ENCODE measurements at places on chromosomes 12 and 14. TPM values are rescaled to one million over a fixed set of nuclear protein-coding genes. Genes with fewer than 3 reads are reported as not detected.

DNA sequence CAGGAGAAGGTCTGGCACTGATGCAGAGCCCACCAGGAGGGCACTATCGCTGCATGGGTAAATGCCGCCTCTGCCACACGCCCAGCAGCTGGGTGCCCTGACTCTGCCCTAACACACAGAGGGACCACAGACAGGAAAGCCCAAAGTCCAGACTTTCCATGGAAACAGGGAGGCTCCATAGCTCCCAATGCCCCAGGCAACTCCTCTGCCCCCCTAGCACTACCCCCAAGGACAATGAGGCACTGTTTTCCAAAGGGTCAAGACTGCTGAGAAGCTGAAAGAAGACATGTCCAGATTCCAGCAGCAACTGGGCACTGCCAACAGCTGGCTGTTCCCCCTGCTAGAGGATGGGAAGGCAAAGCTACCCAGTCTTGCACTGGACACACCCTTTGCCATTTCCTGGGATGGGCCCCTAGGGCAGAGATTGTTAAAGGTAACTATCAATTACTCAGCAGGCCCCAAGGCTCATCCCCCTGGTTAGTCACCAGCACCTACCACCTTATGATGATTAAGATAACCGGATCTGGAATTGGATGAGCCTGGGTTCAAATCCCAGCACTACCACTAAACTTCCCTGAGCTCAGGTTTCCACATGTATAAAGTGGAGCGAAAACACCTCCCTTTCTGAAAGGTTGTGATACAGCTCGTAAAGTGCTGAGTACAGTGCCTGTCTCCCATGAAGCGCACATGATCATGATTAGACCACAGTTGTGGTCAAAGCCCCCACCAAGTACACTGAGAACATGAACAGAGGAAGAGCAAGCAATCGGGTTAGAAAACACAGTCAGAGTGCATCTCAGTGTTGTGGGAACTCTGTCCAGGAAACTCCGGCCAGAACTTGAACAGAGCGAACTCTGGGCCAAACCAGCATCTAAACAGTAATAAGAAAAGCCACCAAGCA is 3.3 kb downstream of the PXN start:
- peaks cover 13% of the 10 kb centered on the region for H3K36me3 ChIP-seq
- H3K4me3 ChIP-seq, result peak overlapping the region; percentile 92
- no peak for DNase-seq
- H3K4me1 ChIP-seq, result peaks cover 59% of the 10 kb centered on the region
- H3K27ac ChIP-seq, result peak overlapping the region; percentile 100
- H3K27me3 ChIP-seq, result no peaks in the 10 kb centered on the region

DNA sequence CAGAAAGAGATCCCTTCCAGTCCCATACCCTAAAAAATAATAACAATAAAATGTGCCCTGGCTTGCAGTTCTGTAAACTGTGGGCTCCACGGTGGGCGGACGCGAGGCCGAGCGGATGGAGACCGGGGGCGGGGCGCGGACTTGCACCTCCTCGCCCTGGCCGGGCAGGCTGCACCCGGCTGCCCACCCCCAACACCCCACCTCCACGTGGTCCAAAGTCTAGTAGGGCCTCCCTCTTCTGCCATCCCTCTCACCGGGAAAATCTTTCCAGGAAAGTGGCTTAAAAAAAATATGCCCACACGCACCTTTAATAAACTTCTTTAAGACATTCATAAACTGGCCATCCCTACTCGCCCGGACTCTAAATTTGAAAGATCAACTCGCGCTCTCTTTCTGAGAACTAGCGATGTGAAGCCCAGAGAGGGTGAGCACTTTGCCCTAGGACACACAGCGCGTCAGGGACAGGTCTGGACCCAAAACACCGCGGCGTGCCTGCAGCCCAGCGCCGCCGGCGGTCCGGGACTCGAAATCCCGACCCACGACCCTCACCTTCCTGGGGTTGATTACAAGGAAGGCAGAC is 1.9 kb upstream of the BCL11B start:
- DNase-seq, result no peak
- peaks cover 2% of the 10 kb centered on the region for H3K4me1 ChIP-seq
- peaks cover 20% of the 10 kb centered on the region for H3K27me3 ChIP-seq
- no peak overlapping the region for H3K27ac ChIP-seq
- peak overlapping the region; percentile 57 for H3K4me3 ChIP-seq
- no peaks in the 10 kb centered on the region for H3K36me3 ChIP-seq

GRCh38 chr12:2393996-2394395 is 341.2 kb downstream of the CACNA1C start:
- DNase-seq, result no peak
- no peak overlapping the region for H3K4me3 ChIP-seq
- H3K27ac ChIP-seq, result no peak overlapping the region
- no peaks in the 10 kb centered on the region for H3K4me1 ChIP-seq
- H3K36me3 ChIP-seq, result no peaks in the 10 kb centered on the region

SERPINA9 gene
- total RNA-seq, result not detected

DNA sequence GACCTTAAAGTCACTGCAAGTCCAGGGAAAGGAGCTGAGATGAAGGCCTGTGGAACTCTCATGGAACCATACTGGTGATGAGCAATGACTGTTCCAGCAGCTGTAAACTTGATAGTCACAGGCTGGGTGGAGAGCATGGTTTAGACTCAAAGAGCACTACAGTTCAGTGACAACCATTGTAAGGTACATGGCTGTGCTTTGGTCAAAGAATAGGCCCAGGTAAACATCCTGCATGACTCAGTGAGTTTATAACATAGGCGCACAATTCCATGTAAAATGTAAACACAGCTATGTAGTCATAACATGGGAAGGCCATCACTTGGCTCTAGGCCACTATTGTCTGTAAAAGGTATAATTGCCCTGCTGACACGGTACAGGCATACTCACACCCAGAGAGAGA is 119.3 kb upstream of the FSCB start:
- H3K4me3 ChIP-seq, result no peak overlapping the region
- no peak overlapping the region for H3K27ac ChIP-seq
- no peaks in the 10 kb centered on the region for H3K4me1 ChIP-seq
- H3K27me3 ChIP-seq, result no peaks in the 10 kb centered on the region

DNA sequence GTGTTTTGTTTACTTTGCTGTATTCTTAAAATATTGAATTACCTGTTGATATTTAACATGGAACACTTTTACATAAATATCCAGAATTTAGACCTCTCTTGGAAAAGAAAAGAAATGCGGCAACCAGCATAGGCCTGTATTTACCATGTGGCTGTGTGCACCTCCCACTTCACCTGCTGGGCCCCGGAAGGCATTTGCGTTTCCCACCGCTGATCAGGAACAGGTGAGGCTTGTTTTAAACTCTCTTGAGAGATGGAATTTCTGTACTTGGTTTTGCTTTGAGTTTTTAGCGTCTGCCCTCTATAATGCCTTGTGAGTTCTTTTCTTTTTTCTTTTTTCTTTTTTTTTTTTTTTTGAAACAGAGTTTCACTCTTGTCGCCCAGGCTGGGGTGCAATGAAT is 124.2 kb downstream of the GLT1D1 start:
- DNase-seq, result no peak
- H3K36me3 ChIP-seq, result no peaks in the 10 kb centered on the region
- H3K4me1 ChIP-seq, result no peaks in the 10 kb centered on the region

AMN gene
- total RNA-seq, result 0.44 TPM

- no peak overlapping the region for H3K27ac ChIP-seq
- DNase-seq, result no peak
- H3K4me3 ChIP-seq, result no peak overlapping the region
- no peaks in the 10 kb centered on the region for H3K36me3 ChIP-seq
These were observed 425.5 kb downstream of the C12orf50 start for GRCh38 chr12:87603727-87604126.

DNA sequence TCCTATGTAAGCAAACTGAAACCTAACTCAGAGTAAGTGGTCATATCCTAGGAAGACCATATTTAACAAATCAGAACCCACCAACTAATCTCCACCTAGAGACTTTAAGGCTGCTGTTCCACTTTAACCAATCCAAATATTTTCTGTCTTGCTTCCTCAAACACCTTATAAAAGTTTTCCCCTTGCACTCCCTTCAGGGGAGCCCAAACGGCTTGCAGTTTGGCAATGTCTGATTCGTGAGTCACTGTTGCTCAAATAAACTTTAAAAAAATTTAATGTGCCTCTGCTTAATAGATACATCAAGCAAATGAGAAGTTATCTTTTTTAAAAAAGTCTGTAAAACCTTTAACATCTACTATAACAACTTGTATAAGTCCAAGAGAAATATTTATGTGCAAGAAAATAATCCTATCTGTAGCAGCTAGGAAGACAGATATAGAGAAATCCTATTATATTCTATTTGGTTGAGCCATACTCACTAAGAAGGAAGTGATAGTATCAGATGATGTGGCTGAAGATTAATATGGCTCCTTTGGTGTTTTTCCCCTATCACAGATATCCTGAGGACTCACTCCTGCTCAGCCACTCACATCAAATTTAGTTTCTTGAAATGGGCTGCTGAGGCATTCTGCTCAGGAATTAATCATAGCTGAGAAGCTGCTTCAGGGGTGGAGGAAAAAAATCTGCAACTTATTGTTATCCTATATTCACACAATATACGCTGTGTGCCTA is 65.1 kb upstream of the DUSP6 start:
- H3K4me1 ChIP-seq, result no peaks in the 10 kb centered on the region
- H3K27me3 ChIP-seq, result no peaks in the 10 kb centered on the region
- no peak for DNase-seq
- no peaks in the 10 kb centered on the region for H3K36me3 ChIP-seq

CD163L1 gene
- not detected for total RNA-seq

DNA sequence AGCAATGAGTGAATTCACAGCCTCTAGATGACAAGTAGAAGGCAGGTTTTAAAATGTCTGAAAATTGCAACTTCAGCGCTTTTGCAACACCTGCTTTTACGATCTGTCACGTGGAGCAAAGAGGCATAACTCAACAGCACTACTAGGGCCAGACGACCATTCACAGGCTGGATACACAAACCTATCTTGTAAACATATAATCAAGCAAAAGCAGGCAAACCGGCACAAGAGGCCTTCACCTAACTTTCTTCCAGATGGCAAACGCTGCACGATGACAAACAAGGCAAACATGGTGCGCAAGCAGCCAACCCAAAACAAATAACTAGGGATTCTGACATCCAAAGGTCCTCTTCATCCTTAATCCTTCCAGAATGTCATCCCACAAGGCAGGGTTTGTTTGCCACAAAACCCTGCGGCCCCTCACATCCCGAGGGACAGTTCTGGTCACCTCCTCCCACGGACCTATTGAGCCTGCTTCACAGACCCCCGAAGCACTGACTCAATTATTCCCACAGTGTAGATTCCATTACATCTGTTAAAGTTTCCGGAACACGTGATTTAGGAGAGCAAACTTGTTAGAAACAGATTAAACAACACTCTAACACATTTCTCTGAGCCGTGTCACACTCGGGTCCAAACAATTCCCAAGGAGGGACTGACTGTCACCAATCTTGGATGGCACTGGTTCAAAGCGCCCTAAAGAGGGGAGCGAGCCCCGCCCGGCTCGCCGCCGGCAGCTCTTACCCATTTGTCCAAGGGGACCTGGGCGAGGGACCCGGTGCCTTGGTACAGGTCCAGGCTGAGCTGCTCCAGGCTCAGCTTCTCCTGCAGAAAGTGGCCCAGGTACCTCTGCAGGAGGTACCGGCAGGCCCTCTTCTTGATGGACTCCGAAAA is 823 bp downstream of the ATG2B start:
- peaks cover 8% of the 10 kb centered on the region for H3K36me3 ChIP-seq
- peaks cover 9% of the 10 kb centered on the region for H3K4me1 ChIP-seq
- peak; percentile 56 for DNase-seq
- H3K4me3 ChIP-seq, result peak overlapping the region; percentile 86
- no peaks in the 10 kb centered on the region for H3K27me3 ChIP-seq
- H3K27ac ChIP-seq, result peak overlapping the region; percentile 66

GRCh38 chr12:111457071-111457470 is 51.3 kb downstream of the SH2B3 start:
- H3K27ac ChIP-seq, result no peak overlapping the region
- H3K4me3 ChIP-seq, result no peak overlapping the region
- peaks cover 10% of the 10 kb centered on the region for H3K36me3 ChIP-seq
- H3K4me1 ChIP-seq, result no peaks in the 10 kb centered on the region
- no peak for DNase-seq

DNA sequence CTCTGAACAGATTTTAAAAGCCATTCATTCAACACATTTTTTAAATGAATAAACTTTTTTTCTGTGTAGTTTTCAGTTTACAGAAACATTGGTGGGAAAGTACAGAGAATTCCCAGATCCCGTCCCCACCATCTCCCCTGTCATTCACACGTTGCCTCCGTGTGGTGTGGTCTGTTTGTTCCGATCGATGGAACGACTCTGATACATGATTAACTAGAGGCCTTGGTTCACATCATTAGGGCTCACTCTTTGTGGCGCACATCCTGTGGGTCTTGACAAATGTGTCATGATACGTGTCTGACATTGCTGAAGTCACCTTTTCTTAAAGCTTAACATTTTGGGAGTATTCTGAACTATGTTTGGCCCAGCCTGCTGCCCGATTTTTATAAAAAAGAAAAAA is 18.5 kb downstream of the MEG3 start:
- no peaks in the 10 kb centered on the region for H3K27me3 ChIP-seq
- no peak overlapping the region for H3K27ac ChIP-seq
- no peaks in the 10 kb centered on the region for H3K4me1 ChIP-seq
- no peak for DNase-seq
- no peak overlapping the region for H3K4me3 ChIP-seq
- H3K36me3 ChIP-seq, result no peaks in the 10 kb centered on the region

DNA sequence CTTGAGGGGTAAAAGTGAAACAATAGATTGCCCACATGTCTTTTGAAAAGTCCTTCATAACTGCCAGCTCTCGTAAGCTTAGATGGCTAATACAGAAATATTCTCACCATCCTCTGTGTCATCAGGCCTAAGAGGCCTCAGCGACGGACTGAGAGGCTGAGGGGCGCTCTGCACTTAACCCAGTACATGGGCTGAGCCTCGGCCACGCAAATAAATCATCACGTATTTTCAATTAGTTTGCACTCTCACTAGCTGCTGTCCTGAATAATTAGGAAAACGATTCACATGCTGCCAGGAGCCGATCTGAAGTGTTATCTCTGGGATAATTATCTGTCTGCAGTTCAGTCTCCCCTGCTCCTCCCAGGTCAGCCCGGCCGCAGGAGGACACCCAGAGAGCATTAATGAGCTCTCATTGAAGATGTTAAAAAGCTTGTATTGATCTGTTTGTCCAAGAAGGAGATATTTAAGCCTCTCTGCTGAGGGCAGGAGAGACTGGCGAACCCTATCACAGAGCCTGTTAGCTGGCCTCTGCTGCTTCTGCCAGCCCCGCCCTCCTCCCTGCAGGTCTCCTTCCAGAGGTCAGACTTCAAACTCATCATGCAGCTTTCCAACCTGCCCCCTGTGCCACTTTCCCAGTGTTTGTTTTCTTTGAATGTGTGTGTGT is 1051.3 kb downstream of the VRK1 start:
- H3K27ac ChIP-seq, result no peak overlapping the region
- H3K36me3 ChIP-seq, result no peaks in the 10 kb centered on the region
- no peaks in the 10 kb centered on the region for H3K27me3 ChIP-seq
- no peaks in the 10 kb centered on the region for H3K4me1 ChIP-seq
- no peak for DNase-seq
- H3K4me3 ChIP-seq, result no peak overlapping the region
